ENCODE measurements at places on chromosomes 16 and 17. TPM values are rescaled to one million over a fixed set of nuclear protein-coding genes. Genes with fewer than 3 reads are reported as not detected.

GRCh38 chr17:42056635-42057034, 6.2 kb upstream of the C17orf113 start:
- DNase-seq, result no peak

DNA sequence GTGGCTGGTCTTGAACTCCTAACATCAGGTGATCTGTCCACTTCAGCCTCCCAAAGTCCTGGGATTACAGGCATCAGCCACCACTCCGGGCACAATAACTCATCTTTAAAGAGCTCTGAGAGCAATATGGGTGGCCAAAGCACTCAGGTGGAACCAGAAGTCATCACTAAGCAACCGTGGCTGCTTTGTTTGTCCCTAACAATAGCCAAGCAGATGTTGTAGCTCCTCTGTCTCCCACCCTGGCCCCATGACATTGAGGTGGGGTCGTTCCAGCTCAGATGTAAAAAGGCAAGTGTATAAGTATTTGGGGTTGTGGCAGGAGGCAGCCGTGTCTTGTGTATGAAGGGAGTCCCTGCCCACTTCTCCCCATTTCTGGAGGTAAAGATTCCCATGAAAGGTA, 3.7 kb upstream of the SCIMP start:
- no peak for DNase-seq

GRCh38 chr16:5496013-5496412, 398.4 kb upstream of the EEF2KMT start:
- no peak for DNase-seq

- DNase-seq, result no peak
Measured at GRCh38 chr16:30457256-30457655, 11.6 kb upstream of the SEPHS2 start.

- no peak for DNase-seq
Measured at GRCh38 chr16:69270831-69271230, 40.3 kb upstream of the VPS4A start.

GRCh38 chr17:29140631-29141513, 39.3 kb downstream of the MYO18A start:
- DNase-seq, result no peak

GRCh38 chr16:30958175-30959079, 873 bp downstream of the SETD1A start:
- peak; percentile 8 for DNase-seq

GRCh38 chr16:64153718-64154117, 968.1 kb downstream of the CDH11 start:
- peak; percentile 83 for DNase-seq

GRCh38 chr17:75941442-75941819, 589 bp upstream of the FBF1 start:
- no peak for DNase-seq

GRCh38 chr17:48726114-48726915, 2.2 kb downstream of the HOXB13 start:
- no peak for DNase-seq

DNA sequence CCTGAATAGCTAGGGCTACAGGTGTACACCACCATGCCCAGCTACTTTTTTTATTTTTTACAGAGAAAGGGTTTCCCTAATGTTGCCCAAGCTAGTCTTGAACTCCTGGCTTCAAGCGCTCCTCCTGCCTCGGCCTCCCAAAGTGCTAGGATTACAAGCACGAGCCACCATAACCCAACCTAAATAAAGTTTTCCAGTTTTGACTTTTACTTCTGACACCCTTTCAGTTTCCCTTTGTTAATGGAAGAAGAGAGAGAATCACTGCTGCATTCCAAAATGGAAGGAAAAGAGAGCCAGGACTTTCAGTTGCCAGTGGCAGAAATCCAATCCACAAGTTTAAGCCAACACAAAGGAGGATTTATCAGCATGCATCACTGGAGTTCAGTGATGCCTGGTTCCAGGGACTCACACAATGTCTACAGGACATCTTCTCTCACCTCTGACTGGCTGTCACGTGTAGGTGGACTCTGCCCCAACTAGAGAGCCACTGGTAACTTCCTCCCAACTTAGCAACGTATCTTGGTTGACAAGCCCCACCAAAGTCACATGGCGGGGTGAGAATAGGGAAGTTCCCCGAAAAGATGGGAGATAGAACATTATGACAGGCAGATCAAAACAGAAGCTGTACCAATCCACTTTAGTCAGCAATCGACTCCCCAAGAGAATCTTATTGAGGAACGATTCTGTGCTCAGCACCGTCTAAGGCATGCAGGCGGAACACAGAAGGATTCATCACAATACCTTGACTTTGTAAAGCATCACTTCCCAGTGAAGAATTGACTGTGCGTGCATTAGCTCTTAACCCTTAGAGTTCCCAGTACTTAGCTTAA, 46.5 kb downstream of the GAS7 start:
- DNase-seq, result peak; percentile 5

DNA sequence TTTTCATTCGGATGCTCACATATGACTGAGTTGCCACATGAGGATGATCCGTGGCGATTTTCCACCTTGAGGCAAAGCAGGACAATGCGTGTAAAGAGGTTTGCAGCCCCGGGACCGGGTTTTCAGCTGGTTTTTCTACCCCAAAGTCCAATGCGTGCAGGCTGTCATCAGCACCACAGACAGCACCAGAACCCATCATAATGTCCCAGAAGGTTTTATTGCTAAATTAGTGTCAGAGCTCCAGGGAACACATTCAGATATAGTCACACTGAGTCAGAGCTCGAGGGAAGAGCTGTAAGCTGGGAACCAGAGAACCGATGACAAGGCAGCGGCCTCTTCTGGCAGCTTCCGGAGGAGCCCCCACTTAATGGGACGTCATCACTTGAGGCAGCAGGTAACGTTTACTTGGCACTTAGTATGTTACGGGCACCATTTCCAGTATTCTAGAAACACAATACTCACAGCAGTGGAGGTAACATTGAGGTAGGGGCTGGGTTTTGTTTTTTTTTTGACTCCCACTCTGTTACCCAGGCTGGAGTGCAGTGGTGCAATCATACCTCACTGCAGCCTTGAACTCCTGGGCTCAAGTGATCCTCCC, 8.9 kb upstream of the NAGPA start:
- DNase-seq, result no peak

- DNase-seq, result no peak
Measured at GRCh38 chr16:65672960-65673359, 551.1 kb upstream of the CDH11 start.

DNA sequence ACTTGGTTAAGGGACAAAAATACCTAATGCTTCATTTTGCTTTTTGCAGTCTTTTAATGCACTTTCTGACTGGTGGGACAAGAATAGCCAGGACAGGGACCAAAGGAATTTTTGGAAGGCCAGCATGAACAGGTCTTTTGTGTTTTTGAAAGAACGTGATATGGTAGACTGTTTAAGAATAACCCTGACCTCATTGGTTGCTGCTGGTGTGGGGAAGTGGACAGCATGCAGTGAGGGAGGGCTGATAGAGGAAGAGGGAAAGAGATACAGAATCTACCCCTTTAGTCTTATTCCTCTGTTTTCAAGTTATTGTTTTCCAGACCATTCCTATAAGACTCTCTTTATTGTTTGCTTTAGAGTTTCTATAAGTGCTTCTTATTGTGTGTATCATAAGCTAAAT, 816.2 kb downstream of the CDH11 start:
- no peak for DNase-seq

DNA sequence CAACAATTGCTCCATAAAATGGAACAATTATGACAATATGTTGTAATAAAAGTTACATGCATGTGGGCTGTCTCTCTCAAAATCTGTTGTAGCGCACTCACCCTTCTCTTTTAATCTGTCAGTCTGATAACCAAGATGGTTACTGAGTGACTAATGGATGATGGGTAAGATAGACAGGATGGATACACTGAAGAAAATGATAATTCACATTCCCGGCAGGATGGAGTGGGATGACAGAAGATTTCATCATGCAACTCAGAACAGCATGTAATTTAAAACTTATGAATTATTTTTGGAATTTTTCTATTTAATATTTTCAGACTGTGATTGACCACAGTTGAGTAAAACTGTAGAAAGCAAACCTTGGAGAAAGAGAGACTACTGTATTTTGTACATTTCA, 30.5 kb downstream of the CDH13 start:
- DNase-seq, result no peak

DNA sequence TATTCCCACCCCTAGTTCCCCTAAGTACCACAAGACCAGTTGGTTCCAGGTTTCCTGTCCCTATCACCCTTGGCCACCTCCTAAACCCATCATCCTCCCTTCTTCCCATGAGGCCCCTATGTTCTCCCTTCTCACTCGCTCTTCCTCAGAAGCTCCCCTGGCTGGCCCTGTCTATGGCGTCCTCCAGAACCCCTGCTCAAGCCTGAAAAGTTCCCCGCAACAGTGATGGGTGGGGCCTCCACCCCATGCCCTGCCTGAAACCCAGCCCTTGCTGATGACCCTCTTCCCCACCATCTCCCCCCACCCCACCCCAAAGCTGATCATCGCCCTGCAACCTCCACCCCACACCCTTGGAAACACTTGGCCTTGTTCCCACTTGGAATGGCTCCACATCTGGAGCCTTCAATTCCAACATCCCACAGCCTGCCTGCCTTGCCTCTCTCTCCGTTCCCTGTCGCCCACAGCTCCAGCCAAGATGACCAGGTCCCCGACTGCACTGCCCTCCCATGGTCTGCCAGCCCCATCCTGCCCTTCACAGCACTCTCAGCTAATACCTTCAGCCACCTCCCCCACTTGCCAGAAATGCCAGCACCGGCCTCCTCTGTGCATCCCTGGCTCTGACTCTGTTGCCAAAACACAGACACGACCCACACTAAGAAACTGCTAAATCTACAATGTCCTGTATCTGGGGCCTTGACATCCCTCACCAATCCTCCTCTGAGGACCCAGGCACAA, 10.5 kb downstream of the OSBPL7 start:
- no peak for DNase-seq

- no peak for DNase-seq
Measured at GRCh38 chr16:30951750-30952149, 2.9 kb downstream of the ORAI3 start.

DNA sequence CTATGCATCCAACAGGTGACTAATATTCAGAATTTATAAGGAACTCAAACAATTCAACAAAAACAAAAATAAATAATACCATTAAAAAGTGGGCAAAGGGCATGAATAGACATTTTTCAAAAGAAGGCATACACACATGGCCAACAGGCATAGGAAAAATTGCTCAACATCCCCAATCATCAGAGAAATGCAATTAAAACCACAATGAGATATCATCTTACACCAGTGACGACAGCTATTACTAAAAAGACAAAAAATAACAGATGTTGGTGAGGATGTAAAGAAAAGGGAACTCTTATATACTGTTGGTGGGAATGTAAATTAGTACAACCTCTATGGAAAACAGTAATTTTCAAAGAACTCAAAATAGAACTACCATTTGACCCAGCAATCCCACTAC, 250.4 kb upstream of the N4BP1 start:
- DNase-seq, result no peak

DNA sequence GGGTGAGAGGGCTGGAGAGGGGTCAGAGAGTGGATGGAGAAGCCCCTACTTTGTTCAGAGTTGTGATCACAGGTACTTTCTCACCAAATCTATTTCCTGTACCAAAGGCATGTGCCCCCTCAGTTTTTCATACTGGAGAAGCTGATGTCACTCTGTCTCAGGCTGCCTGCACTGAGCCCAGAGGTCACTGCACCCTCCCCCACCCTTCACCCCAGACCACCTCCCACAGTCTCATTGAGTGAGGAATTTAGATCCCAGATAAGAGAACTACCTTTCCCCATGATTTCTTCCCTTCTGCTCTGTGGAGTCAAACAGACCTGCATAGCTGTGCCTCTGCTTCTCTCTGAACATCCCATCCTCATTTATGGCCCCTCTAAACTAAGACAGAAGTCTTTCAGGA, 140.0 kb upstream of the IRX6 start:
- DNase-seq, result no peak

DNA sequence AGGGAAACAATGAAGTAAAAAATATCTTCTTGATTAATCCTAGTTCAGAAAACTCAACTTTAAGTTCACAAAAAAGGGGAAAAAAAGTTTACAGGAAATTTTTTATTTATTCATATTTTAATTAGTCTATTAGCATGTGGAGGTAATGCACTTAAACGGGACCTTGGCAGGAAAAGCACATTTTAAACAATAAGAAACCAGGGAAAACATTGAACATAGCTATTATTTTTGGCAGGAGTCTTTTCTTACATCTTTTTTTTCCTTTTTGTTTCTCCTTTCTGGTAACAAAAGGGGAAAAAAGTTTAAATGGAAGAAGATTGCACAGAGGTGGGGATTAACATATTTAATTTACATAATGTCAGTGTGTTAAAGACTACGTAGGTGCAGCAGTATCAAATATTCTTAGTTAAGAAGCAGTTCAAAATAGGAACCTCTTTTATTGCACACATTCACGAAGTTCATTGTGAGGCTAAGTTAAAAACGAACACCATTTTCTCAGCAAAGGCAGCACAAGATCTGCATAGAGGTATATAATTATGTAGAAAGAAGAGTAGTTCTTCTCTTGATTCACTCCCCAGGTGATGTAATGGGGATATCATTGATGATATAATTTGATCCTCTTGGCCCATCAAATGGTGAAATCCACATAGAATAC, 940.5 kb downstream of the CDH11 start:
- DNase-seq, result no peak

GRCh38 chr17:38898812-38899348, 26.5 kb upstream of the LASP1NB start:
- peak; percentile 26 for DNase-seq

GRCh38 chr17:33804401-33804800, 450.7 kb upstream of the CCL2 start:
- DNase-seq, result no peak

- DNase-seq, result no peak
Measured at GRCh38 chr17:80799538-80800480, 191.8 kb upstream of the CHMP6 start.

DNA sequence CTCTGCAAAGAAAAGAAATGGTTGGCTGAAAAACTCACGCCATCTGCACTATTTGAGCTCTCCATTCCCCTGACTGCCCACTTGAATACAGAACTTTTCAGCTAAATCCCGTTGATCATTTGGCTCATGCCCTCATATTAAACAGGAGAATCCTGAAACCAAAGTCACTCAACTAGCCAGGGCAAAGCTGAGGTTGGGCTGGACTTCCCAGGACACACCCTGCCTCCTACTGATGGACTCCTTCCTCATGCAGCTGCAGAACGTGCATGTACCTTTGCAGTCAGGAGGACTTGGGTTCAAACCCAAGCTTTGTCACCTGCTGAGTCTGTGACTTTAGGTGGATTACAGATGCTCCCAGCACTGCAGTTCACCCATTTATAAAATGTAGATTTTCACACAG, 7.7 kb downstream of the ASIC2 start:
- no peak for DNase-seq

PTX4 gene
- not detected for total RNA-seq

E4F1 gene
- total RNA-seq, result 29.7 TPM

SRSF1 gene
- total RNA-seq, result 348 TPM

TSPOAP1 gene
- total RNA-seq, result 6.1 TPM

ARHGAP23 gene
- total RNA-seq, result 47.9 TPM

CLEC10A gene
- not detected for total RNA-seq

IL21R gene
- under 0.01 TPM for total RNA-seq

FNDC8 gene
- total RNA-seq, result not detected

CEP112 gene
- 15.3 TPM for total RNA-seq

SLC35G6 gene
- not detected for total RNA-seq

SPNS3 gene
- total RNA-seq, result 0.50 TPM

PTGES3L gene
- 0.20 TPM for total RNA-seq

Data from renal cortical epithelial cell (primary cell).